ENCODE measurements at places on chromosomes 5 and 9. TPM values are rescaled to one million over a fixed set of nuclear protein-coding genes. Genes with fewer than 3 reads are reported as not detected.

The LCP2 gene
- total RNA-seq: not detected

- H3K27ac ChIP-seq: peak overlapping the region; percentile 100
- peaks cover 41% of the 10 kb centered on the region for H3K4me1 ChIP-seq
- H3K27me3 ChIP-seq: no peaks in the 10 kb centered on the region
- DNase-seq: no peak
- no peaks in the 10 kb centered on the region for H3K36me3 ChIP-seq
- peak overlapping the region; percentile 90 for H3K4me3 ChIP-seq
Observed at GRCh38 chr9:127981559-127982121, 851 bp upstream of the EEIG1 start.

GRCh38 chr5:90557871-90558270 lies 726 bp upstream of the ADGRV1 start:
- no peaks in the 10 kb centered on the region for H3K36me3 ChIP-seq
- H3K4me1 ChIP-seq: peaks cover 55% of the 10 kb centered on the region
- H3K27me3 ChIP-seq: peaks cover 52% of the 10 kb centered on the region
- no peak for DNase-seq
- H3K4me3 ChIP-seq: peak overlapping the region; percentile 94

DNA sequence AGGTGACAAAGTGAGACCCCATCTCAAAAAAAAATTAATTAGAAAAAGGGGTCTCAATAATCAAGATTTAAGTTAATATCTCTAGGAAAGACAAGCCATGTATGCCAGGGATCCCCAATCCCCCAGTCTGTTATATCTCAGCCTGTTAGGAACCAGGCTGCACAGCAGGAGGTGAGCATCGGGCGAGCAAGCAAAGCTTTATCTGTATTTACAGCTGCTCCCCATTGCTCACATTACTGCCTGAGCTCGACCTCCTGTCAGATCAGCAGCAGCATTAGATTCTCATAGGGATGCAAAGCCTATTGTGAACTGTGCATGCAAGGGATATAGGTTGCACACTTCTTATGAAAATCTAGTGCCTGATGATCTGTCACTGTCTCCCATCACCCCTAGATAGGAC lies 116.8 kb downstream of the TARS1 start:
- no peak overlapping the region for H3K4me3 ChIP-seq
- H3K4me1 ChIP-seq: peaks cover 15% of the 10 kb centered on the region
- DNase-seq: no peak
- H3K27me3 ChIP-seq: no peaks in the 10 kb centered on the region

DNA sequence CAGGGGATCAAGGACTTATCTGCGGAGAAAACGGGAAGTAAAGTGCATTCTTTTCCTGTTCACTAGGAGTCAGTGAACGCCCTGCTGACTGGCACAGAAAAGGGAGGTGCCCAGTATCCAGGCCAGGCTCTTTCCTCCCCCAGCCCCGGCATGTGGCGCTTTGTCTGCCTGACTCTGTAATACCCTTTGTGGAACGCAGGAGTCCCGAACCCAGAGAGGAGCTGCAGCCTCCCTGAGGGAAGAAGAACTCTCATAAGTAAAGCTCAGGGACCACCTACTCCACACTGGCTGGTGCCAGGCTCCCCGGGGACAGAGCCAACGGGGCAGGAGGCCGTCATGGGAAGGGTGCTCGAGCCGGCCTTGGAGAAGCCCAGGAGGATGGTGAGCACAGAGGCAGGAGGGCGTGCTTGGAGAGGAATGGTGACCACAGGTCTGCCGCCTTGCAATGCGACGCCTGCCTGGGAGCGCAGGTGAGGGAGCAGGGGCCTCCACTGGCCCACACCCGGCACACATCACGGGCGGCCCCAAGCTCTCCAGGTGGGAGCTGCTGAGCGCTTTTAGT lies 31.5 kb downstream of the VAV2 start:
- H3K4me3 ChIP-seq: peak overlapping the region; percentile 60
- peaks cover 62% of the 10 kb centered on the region for H3K4me1 ChIP-seq
- DNase-seq: no peak
- peak overlapping the region; percentile 72 for H3K27ac ChIP-seq
- no peaks in the 10 kb centered on the region for H3K27me3 ChIP-seq

DNA sequence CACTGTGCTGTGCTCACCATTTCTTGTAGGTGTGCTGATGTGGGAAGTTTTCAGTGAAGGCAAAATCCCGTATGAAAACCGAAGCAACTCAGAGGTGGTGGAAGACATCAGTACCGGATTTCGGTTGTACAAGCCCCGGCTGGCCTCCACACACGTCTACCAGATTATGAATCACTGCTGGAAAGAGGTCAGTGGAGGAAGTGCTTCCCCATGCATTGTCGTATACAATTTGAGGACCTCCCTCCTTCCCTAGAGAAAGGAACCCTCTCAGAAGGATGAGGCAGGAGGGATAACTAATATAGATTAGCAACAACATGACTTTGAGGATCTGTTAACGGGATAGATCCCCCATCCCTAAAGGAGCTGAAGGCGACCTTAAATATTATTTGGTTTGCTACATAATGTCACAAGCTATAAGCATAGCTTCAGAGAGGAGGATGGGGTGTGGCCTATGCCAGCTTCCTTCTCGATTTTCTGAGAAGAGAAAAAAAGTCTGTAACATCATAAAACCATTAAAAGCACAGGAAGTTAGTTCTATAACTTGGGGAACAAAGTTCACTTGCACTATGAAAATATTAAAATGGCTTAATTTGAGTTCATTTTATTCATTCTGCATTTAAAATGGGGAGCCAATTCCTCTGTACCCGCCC lies 17.0 kb upstream of the CYFIP2 start:
- H3K4me1 ChIP-seq: peaks cover 7% of the 10 kb centered on the region
- no peaks in the 10 kb centered on the region for H3K27me3 ChIP-seq
- no peak overlapping the region for H3K27ac ChIP-seq
- no peak for DNase-seq

Data from neural crest cell (in vitro differentiated cells).